ENCODE measurements at places on chromosomes 4 and X.

- no peak for DNase-seq
Observed at GRCh38 chr4:94253036-94253435, 45.4 kb downstream of the SMARCAD1 start.

DNA sequence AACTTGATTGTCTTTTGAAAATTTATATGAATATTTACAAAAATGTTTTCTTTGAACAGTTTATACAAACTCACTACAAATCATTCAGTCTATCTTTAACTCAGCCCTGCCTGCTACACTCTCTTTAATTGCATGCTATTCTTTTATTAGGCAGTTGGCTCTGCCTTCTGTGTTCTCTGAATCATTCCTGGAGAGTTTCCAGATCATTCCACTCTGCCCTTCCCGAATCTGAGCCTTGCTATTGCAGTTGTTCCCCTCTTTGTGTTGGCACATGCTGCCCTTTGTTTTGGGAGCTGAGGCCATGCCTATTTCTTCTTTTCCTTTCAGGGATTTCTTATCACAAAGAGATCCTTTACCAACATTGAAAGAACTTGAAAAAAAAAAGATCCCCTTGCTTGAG lies 8.7 kb upstream of the TECRL start:
- DNase-seq, result no peak

DNA sequence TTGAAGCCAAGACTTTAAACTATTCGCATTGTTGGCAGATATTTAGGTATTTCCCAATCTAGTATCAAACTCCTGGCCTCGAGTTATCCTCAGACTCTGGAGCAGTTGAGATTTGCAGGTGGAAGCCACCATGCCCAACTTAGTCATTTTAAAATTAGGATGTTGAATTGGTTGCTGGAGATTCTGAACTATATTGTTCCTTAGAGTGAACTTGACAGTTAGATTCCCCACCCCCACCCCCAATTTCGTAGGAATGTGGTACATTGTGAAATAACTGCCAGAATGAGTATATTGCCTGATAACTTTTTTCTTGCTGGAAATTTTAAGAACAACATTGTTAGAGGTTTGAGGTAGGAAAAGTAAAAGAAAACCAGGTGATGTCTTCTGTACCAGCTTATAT lies 2.3 kb downstream of the NOCT start:
- DNase-seq, result no peak

GRCh38 chr4:72842323-72842722 lies 227.2 kb downstream of the COX18 start:
- no peak for DNase-seq
